Cardiac atrium fibroblast (primary cell): ENCODE measurements at places on chromosomes 6 and 20. TPM values are rescaled to one million over a fixed set of nuclear protein-coding genes. Genes with fewer than 3 reads are reported as not detected.

Gene FOXF2
- 0.54 and 0.81 TPM in 2 replicates for total RNA-seq

Gene PI3
- total RNA-seq, result 4.5 TPM in 1 of 2 replicates, not detected in the other

Gene MYBL2
- 7.3 and 9.4 TPM in 2 replicates for total RNA-seq

Gene ENPP5
- total RNA-seq, result 0.36 and 0.49 TPM in 2 replicates

Gene RSPO4
- not detected in 2 replicates for total RNA-seq

Gene XKR7
- not detected in 2 replicates for total RNA-seq

Gene BFSP1
- 0.36 and 2.3 TPM in 2 replicates for total RNA-seq

Gene PRR18
- total RNA-seq, result not detected in 2 replicates

Gene FAM83B
- total RNA-seq, result not detected in 2 replicates

Gene KCNG1
- total RNA-seq, result 5.2 and 9.1 TPM in 2 replicates

Gene ELOVL2
- 7.0 and 60.1 TPM in 2 replicates for total RNA-seq

Gene CHRNA4
- total RNA-seq, result not detected in 2 replicates

Gene SEMG1
- total RNA-seq, result not detected in 2 replicates

Gene APOM
- total RNA-seq, result 7.6 TPM in 1 of 2 replicates, not detected in the other
